ENCODE measurements at places on chromosomes 13 and 19. TPM values are rescaled to one million over a fixed set of nuclear protein-coding genes. Genes with fewer than 3 reads are reported as not detected.

DNA sequence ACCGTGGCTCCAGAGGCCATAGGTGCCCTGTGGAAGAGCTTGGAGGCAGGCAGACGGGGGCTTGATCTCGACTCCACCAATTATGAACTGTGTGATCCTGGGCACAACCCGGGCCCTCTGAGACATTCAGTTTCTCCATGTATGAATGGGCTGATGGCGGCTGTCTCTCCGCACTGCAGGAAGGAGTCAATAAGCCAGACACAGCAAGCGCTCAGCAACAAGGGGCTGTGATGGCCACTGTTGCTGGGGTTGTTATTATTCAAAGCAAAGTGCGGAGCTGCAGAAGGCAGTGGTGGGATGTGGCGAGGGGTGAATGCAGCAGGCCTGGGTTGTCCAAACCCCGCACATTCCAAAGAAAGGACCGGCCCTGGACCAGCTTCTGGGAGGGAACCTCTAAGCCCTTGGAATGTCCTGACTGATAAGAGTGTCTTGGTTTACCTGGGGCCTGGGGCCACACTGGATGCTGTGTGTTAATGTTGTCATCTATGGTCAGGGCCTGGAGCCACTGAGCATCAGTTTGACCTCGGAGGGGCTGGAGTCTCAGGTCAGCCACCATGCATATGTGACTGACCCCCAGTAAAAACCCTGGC, 8.3 kb downstream of the TMEM143 start:
- no peak overlapping the region for H3K4me3 ChIP-seq
- H3K27ac ChIP-seq = no peak overlapping the region
- no peaks in the 10 kb centered on the region for H3K27me3 ChIP-seq
- no peak for DNase-seq
- no peaks in the 10 kb centered on the region for H3K36me3 ChIP-seq
- no peaks in the 10 kb centered on the region for H3K4me1 ChIP-seq

DNA sequence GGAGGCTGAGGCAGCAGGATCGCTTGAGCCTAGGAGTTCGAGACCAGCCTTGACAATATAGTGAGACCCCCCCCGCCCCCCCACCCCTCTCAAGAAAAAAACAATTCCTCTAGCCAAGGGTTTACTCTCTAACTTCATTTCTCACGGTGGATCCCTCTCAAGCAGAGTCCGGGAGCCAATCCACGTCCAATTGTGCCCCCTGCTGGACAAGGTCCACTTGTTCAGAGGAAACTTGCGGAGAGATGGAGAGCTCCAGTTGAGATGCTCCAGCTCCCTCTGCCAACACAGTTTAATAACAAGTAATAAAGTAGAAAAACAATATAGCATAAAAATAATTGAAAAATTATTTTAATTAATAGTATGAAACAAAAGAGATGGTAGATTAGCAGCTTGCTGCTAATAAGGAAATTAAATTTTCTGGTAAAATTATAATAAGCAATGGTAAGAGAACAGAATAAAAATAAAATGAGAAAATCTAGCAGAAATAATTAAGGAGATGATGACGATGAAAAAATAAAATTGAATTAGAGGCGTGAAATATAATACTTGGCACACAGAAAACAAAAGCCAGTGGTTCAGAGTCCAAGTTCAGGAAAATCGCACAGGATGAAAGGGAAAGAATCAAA, 14.5 kb upstream of the SIGLEC14 start:
- no peaks in the 10 kb centered on the region for H3K36me3 ChIP-seq
- H3K4me1 ChIP-seq = peaks cover 2% of the 10 kb centered on the region
- no peak overlapping the region for H3K4me3 ChIP-seq
- no peak overlapping the region for H3K27ac ChIP-seq
- no peak for DNase-seq
- no peaks in the 10 kb centered on the region for H3K27me3 ChIP-seq

- peaks cover 10% of the 10 kb centered on the region for H3K27me3 ChIP-seq
- no peak for DNase-seq
- H3K4me3 ChIP-seq = peak within 1 kb of the TSS; percentile 52
- H3K36me3 ChIP-seq = no peaks in the 10 kb centered on the region
- H3K27ac ChIP-seq = peak within 1 kb of the TSS; percentile 48
These were observed at the start of gene LSR for GRCh38 chr19:35248310-35249145. TSS of gene LSR (plus strand) at chr19:35249002. CDS start at chr19:35249023, 21 bp downstream.

Gene IGFL1
- not detected for total RNA-seq

- no peak for DNase-seq
- no peaks in the 10 kb centered on the region for H3K27me3 ChIP-seq
- no peak overlapping the region for H3K4me3 ChIP-seq
- H3K4me1 ChIP-seq = no peaks in the 10 kb centered on the region
- H3K36me3 ChIP-seq = no peaks in the 10 kb centered on the region
- H3K27ac ChIP-seq = no peak overlapping the region
These were observed 36.9 kb downstream of the PABPC3 start for GRCh38 chr13:25132751-25133390.

Gene CCNA1
- not detected for total RNA-seq

Gene LGALS14
- not detected for total RNA-seq

DNA sequence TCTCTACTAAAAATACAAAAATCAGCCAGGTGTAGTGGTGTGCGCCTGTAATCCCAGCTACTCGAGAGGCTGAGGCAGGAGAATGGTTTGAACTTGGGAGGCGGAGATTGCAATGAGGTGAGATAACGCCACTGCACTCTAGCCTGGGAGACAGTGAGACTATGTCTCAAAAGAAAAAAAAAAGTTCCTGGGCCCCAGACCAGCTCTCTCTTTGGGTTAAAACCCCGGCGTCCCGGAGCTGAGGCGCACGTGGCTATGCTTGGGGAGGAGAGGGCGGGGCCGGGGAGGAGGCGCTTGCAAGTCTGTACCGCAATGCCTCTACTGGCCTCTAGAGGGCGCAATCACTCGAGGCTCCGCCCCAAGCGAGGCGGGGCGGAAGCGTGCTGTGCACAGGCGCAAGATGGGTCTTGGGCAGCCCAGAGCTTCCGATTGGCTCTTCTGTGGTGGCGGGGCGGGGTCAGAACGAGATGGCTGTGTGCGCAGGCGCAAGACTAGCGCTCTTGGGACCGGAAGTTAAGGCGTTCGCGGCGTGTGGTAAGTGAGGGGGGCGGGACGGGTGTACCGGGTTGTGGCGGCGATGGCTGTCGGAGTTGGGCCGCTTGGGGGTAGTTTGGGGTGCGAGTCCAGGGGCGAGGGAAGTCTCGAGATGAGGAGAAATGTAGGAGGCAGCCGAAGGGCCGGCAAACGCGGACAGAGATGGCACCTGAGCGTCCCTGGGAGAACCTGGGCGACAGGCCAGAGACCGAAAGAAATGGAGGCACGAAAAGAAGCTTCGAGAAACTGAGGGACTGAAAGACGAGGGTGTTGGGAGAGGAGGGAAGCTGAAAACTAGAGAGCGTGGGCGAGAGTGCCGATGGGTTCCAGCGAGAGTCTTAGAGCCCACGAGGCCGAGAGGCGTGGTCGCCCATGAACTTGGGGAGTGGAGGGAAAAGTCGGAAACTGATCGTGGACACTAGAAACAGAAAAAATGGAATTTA, at the start of gene DHX34:
Gene DHX34 (plus strand): TSS at position 497 of the 977 bp plus-strand sequence. CDS start 3,716 bp downstream, outside the sequence.
- H3K4me3 ChIP-seq = peak within 1 kb of the TSS; percentile 80
- peaks cover 14% of the 10 kb centered on the region for H3K36me3 ChIP-seq
- peak within 1 kb of the TSS; percentile 66 for H3K27ac ChIP-seq
- DNase-seq = peak; percentile 99

GRCh38 chr19:12873891-12874745, 7.1 kb downstream of the DNASE2 start:
- DNase-seq = no peak
- peaks cover 44% of the 10 kb centered on the region for H3K36me3 ChIP-seq
- H3K27ac ChIP-seq = no peak overlapping the region
- no peak overlapping the region for H3K4me3 ChIP-seq

Gene OR7A5
- total RNA-seq = not detected

DNA sequence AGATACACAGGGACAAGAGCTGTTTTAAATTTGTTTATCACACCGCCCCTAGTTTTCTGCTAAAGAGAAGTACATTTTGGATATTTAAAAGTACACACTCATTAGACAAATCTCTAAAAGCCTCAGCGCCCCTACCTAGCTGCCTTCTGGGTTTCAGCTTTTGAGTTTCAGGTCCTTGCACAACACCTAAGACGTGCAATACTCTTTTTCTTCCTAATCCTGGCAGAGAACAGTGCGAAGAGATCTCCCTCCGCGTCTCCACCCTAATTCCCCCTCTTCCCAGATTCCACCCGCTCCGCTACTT, 421 bp upstream of the KLF5 start:
- no peaks in the 10 kb centered on the region for H3K36me3 ChIP-seq
- H3K27me3 ChIP-seq = no peaks in the 10 kb centered on the region
- H3K4me3 ChIP-seq = peak overlapping the region; percentile 87
- H3K4me1 ChIP-seq = no peaks in the 10 kb centered on the region
- H3K27ac ChIP-seq = no peak overlapping the region
- DNase-seq = no peak

GRCh38 chr19:13095934-13096927, 6.4 kb downstream of the LYL1 start:
- peaks cover 44% of the 10 kb centered on the region for H3K4me1 ChIP-seq
- peak overlapping the region; percentile 20 for H3K4me3 ChIP-seq
- peak overlapping the region; percentile 58 for H3K27ac ChIP-seq
- peaks cover 16% of the 10 kb centered on the region for H3K36me3 ChIP-seq
- H3K27me3 ChIP-seq = no peaks in the 10 kb centered on the region

- H3K36me3 ChIP-seq = no peaks in the 10 kb centered on the region
- DNase-seq = no peak
- peak overlapping the region; percentile 87 for H3K4me3 ChIP-seq
- H3K27ac ChIP-seq = peak overlapping the region; percentile 89
- H3K27me3 ChIP-seq = no peaks in the 10 kb centered on the region
- H3K4me1 ChIP-seq = peaks cover 15% of the 10 kb centered on the region
These were observed 663 bp upstream of the SMAD9 start for GRCh38 chr13:36920616-36921185.

GRCh38 chr13:113493315-113493951, 2.9 kb upstream of the DCUN1D2 start:
- H3K27ac ChIP-seq = peak overlapping the region; percentile 95
- no peak for DNase-seq
- peaks cover 10% of the 10 kb centered on the region for H3K36me3 ChIP-seq
- no peaks in the 10 kb centered on the region for H3K27me3 ChIP-seq
- H3K4me1 ChIP-seq = peaks cover 24% of the 10 kb centered on the region
- peak overlapping the region; percentile 28 for H3K4me3 ChIP-seq

DNA sequence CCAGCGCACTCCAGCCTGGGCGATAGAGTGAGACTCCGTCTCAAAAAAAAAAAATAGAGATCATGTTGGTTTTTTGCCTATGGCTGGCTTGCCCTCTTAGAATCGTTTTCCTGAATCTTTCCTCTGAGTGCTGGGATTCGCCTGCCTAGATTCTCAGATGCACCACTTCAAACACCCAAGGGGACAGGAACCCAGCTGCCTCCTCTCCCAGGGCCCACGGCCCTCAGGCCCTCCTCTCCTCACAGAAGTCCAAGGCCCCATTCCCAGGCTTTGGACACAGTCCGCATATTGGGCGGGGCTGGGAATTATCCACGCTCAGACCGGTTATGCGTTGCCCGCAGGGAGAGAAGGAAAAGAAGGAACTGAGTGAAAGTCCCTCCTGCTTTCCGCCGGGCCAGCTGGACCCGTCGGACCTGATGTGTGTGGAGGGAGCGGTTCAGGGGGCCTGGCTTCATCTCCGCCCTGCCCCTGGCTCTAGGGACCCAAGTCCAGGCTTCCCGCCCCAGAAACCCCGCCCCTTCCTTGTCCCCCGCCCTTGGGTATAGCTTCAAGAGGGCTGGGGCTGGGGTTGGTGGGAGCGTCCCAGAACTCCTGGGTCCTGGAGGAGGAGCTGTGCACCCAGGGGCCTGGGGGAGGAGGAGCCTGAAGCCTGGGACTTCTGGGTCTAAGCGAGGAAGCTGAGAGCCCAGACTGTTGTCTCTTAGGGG, 5.8 kb downstream of the PPFIA3 start:
- no peak overlapping the region for H3K4me3 ChIP-seq
- H3K4me1 ChIP-seq = peaks cover 10% of the 10 kb centered on the region
- H3K36me3 ChIP-seq = no peaks in the 10 kb centered on the region
- no peaks in the 10 kb centered on the region for H3K27me3 ChIP-seq
- no peak overlapping the region for H3K27ac ChIP-seq
- DNase-seq = no peak

Gene CDX2
- not detected for total RNA-seq

DNA sequence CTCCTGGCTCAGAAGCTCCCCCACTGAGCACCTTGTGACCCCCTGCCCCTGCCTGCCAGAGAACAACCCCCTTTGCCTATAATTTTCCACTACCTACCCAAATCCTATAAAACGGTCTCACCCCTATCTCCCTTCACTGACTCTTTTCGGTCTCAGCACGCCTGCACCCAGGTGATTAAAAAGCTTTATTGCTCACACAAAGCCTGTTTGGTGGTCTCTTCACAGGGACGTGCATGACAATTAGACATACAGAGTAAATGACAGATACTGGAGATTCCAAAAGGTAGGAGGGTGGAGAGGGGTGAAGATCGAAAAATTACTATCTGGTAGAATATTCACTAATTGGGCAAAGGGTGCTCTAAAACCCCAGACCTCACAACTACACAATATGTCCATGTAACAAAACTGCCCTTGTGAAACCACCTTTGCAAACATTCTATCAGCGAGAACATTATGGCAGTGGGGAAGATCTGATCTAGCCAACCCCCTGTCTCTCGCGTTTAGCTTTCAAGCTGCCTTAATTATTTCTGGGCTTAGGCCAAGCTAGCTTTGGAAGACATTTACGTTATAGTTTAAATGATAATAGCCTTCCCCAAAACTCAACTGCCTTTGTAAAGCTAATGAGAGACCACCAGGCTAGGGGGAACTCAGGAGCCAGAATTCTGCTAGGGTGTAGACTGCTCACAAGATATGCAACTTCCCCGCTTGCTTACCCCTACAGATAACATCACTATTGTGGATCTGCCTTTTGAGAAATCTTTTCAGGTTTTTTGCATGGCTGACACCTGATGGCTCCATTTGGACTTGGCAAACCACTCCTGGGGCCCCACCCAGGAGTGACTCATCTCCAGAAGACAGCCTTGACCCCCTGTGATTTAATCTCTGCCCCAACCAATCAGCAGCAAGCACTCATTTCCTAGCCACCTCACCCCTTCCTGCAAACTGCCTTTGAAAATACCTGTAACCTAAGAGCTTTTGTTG, 1534.0 kb upstream of the SPRY2 start:
- H3K27ac ChIP-seq = no peak overlapping the region
- H3K36me3 ChIP-seq = no peaks in the 10 kb centered on the region
- no peaks in the 10 kb centered on the region for H3K4me1 ChIP-seq
- no peaks in the 10 kb centered on the region for H3K27me3 ChIP-seq
- no peak for DNase-seq

Gene LGALS16
- not detected for total RNA-seq

Gene ELSPBP1
- total RNA-seq = not detected

Gene KIRREL2
- not detected for total RNA-seq

- no peak overlapping the region for H3K4me3 ChIP-seq
- no peaks in the 10 kb centered on the region for H3K36me3 ChIP-seq
These were observed 9.6 kb upstream of the TIMM44 start for GRCh38 chr19:7953060-7953459.

All from ascending aorta (tissue), 2 donors.